Activated naive CD8-positive, alpha-beta T cell treated with anti-CD3 and anti-CD28 coated beads, Interleukin-2, amount 50 U/mL, for 16 hours (primary cell): ENCODE measurements at places on chromosomes 13 and 19.

DNA sequence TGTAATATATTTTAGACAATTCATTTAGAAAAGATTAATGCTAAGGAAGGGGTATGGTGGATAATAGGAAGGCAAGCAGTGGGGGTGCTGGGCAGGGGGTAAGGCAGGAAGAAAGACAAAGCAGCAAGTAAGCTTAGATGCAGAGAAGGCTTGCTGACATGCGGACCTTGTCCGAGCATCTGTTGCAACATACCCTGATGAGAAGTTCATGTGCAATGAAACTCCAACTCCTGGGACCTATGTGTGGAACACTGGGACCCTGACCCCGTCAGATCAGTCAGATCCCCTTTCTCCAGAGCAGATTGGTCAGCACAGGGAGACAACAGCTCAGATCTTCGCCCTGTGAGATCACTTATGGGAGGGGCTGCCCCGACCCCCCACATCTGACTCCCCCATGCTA, 71.3 kb upstream of the ZNF599 start:
- DNase-seq = no peak

GRCh38 chr19:48510421-48511268, 990 bp downstream of the LMTK3 start:
- DNase-seq = peak; percentile 61

DNA sequence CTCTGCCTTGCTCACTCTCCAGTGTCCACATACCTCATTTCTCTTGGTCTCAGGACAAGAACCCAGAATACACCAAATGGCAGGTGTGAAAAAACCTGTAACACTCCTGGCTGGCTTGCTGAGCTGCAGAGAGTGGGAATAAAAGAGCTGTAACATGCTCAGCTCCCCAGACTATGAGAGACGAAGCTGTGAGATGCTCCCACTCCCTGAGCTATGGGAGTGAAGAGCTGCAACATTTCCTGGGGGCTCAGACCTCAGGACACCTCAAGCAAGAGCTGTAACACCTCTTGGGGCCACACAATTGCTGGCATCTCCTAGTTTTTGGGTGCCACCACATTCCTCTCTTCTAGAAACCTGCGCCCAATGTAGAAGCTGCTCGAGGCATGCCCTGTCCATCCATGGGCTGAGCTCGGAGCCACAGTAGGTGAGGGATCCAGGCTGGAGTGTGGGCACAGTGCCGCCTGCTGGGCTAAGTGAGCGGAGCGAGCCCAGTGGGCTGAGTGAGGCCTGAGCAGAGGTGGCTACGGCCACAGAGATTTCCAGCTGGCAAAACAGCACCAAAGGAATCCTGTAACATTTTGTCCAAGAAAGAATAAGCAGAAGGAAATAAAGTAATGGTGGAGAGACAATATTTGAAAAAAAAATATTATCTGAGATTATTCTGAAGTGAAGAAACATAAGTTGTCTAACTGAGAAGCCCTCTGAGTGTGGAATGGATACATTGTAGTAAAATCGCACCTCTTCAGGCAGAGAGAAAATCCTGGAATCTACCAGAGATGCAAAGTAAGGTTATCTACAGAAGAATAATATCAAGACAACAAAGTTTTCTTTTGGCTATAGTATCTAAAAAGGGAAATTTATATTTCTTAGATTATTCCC, 186.2 kb upstream of the PCDH9 start:
- DNase-seq = no peak

GRCh38 chr19:4058693-4059452, 7.8 kb downstream of the ZBTB7A start:
- DNase-seq = no peak

GRCh38 chr19:54633401-54633800, 3.1 kb downstream of the LILRB1 start:
- DNase-seq = no peak

DNA sequence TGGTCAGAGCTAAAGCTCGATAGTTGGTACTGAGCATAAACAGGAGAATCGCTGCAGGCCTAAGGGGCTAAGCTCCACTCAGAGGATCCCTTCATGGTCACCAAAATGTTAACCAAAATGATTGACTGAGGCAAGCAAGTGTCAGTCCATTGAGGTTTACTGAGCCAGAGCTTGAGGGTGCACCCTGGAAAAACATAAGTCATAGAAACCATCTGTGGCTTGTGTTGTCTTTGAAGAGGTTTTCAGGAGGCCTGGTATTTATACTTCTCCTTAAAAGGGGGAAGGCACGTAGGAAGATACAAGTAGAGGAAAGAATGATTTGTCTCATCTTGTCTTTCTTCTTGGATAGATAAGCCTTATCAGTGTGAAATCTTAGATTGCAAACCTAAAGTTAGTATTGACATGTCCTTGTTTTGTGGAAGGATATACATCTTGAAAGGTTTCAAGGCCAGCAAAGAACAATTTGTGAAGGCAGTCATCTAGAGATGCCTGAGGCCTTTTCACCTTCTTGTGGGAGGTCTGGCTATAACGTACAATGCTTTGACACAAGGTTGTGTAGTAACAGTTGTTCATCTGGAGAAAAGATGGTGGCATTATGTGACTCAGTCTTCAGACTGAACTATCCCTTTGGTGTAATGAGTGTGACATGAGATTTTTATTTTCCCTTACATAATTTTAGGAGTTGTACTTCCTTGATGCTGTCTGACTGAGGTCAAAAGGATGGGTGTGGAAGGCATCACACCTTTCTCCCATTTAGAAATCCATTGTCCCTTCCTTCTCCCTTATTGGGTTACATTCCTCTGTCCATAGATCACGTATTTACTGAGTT, 14.7 kb upstream of the CEACAM6 start:
- DNase-seq = no peak

GRCh38 chr19:45798995-45799517, 6.4 kb upstream of the DMWD start:
- no peak for DNase-seq

- no peak for DNase-seq
These were observed 1385.3 kb upstream of the SPRY2 start for GRCh38 chr13:81726037-81726726.

GRCh38 chr13:33610438-33611120, 207.4 kb upstream of the RFC3 start:
- DNase-seq = no peak

- no peak for DNase-seq
These were observed 7.8 kb downstream of the PROZ start for GRCh38 chr13:113166266-113166665.

DNA sequence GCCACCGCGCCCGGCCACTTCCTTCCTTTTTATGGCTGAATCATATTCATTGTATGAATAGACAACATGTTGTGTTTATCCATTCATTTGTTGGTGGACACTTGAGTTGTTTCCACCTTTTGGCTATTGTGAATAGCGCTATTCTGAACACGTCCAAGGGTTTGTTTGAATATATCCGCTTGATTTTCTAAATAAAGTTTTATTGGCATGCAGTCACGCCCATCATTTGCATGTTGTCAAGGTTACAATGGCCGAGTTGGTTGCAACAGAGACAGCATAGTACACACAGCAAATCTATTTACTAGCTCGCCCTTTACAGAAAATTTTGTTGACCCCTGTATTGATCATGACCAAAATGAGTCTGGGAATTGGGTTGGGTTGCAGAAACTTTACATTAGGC, 43.5 kb downstream of the COLGALT1 start:
- no peak for DNase-seq

GRCh38 chr19:4597975-4598671, 38.6 kb upstream of the SEMA6B start:
- no peak for DNase-seq

DNA sequence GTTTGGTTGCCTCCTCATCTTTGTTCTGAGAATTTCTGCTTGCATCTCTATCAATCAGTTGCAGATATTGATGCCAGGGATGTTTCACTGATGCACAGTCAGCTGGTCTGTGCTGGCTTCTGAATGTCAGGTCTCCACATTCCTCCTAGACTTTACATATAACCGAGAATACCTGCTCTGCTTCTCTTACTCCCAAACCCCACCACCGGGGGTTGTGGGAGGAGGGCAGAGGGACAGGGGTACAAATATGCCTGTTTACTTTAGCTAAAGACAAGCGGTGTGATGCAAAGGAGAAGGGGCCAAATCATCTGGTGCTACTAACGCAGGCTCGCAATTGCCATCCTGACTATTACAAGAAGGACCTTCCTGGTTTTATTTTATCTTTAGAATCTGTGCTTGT, 17.4 kb upstream of the KLHL1 start:
- no peak for DNase-seq

DNA sequence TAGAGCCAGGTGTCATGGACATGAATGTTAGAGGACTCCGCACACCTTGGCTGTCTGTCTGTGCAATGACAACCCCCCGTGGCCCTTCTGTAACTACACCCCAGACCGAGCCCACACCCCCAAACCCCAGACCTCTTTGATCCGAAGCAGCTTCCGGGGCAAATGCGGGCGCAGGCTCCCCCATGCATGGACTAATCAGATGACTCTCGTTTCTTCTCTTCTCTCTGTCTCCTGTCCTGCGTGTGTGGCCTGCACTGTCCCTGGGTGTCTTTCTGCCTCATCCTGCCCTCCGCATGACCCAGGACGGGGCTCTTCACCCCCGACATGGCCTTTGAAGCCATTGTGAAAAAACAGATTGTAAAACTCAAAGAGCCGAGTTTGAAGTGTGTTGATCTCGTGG, 38.9 kb downstream of the TMED1 start:
- DNase-seq = no peak

- DNase-seq = no peak
These were observed 27.4 kb downstream of the NDFIP2 start for GRCh38 chr13:79508224-79508961.

DNA sequence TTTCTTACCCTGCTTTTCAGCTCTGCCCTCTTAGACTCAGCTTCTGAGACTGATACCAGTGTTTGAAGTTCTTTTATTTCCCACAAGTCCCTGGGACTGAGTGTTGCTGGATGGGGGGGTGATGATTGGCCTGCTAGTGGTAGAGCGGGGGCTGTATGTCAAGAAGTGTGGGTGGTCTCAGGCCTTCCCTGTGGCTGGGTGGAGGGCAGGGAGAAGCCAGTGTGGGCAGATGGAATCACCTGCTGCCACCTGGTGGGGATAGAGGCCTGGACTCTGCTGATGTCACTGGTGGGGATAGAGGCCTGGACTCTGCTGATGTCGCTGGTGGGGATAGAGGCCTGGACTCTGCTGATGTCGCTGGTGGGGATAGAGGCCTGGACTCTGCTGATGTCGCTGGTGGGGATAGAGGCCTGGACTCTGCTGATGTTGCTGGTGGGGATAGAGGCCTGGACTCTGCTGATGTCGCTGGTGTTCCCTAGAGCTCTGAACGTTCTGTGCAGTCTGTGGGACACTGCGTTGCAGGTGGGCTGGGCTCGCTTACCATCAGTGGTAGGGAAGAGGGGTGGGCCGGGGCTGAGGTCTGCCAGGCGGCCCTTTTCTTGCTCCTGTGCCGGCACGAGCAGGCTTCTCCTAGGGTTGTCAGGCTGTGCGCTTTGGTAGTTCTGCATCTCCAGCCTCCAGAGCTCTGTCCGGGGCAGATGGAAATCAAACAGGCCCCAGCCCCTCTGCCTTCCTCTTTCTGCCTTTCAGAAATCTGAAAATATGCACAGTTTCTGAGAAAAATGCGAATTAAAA, 101.3 kb downstream of the ARHGEF7 start:
- no peak for DNase-seq

GRCh38 chr13:54373211-54373610, 1344.6 kb downstream of the OLFM4 start:
- no peak for DNase-seq

- no peak for DNase-seq
These were observed 8.9 kb downstream of the ATG4D start for GRCh38 chr19:10552510-10553053.

- no peak for DNase-seq
These were observed 53.9 kb upstream of the GAS6 start for GRCh38 chr13:113917594-113918371.

GRCh38 chr13:110872034-110872767, 42.7 kb downstream of the ANKRD10 start:
- no peak for DNase-seq
